ENCODE measurements at places on chromosomes 16 and 17. TPM values are rescaled to one million over a fixed set of nuclear protein-coding genes. Genes with fewer than 3 reads are reported as not detected.

DNA sequence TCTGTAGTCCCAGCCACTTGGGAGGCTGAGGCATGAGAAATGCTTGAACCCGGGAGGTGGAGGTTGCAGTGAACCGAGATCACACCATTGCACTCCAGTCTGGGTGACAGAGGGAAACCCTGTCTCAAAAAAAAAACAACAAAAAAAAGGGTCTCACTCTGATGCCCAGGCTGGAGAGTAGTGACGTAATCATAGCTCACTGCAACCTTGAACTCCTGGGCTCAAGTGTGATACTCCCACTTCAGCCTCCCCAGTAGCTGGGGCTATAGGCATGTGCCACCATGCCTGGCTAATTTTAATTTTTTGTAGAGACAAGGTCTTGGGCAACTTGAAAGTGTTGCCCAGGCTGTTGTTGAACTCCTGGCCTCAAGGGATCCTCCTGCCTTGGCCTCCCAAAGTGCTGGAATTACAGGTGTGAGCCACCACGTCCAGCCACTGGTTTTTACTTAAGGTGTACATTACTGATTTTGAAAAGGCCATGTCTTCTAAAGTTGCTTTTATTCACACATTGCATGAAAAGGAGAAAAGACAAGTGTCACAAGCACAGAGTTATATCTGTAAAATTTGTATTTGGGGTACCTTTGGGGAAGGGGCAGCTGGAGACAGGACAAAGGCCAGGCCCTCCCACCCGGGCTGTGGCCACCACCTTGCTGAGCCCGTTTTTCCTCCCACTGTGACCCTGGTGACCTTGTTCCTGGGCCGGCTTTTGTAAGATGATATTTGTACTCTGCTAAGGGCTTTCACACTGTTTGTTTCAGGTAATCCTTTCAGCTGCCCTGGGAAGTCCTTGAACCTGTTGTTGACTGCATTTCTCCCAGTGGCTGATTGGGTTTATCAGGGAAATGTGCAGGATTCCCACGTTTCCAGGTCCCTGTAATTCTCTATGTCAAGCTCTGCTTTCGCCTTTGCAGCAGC, 11.5 kb downstream of the GPT2 start:
- no peak for DNase-seq

- DNase-seq: no peak
Observed at GRCh38 chr16:64151990-64152767, 969.7 kb downstream of the CDH11 start.

GRCh38 chr16:84868328-84868727, 48.5 kb downstream of the CRISPLD2 start:
- no peak for DNase-seq

DNA sequence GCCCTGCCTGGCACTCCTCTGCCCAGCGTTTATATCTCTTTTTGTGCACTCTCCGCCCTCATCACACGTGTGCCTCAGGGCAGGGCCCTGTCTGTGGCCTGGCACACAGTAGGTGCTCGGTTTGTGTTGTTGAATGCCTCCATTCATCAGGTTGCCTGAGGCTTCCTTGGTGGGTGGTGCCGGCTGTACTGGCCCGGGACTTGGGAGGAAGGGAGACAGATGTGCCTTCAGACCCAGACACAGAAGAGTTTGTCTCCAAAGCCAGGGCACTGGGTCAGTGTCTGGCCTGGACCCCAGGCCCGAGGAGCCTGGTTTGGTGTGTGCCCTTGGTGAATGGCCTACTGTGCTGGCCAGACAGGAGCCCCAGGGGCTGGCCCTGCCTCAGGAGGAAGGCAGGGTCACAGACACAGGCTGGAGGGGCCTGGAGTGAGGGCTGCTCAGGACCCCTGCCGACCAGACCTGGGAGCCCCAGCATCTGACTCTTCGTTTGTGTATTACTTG, 71.6 kb downstream of the RAI1 start:
- no peak for DNase-seq

DNA sequence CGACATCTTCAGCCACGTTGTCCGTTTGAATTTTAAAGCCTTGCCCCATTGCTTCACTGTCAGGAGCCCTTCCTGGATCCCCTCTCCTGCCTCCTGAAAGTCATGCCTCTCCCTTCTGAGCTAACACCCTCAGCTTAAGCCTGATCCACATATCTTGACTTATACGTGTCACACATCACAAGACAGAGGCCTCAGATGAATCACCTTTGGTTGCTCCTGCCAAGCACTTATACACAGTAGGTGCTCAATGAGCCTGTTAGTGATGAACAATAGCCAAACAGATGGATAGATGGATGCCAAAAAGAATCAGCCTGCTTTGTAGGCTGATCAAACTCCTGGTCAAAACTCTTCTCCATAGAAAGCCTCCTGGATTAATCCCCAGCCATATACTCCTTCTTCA, 31.8 kb downstream of the PITPNM3 start:
- DNase-seq: no peak

- DNase-seq: no peak
Observed at GRCh38 chr16:559411-560203, 587 bp upstream of the PRR35 start.

GRCh38 chr16:17241264-17241835, 229.4 kb downstream of the XYLT1 start:
- no peak for DNase-seq

GRCh38 chr16:70483426-70483825, 29.0 kb downstream of the FCSK start:
- no peak for DNase-seq

DNA sequence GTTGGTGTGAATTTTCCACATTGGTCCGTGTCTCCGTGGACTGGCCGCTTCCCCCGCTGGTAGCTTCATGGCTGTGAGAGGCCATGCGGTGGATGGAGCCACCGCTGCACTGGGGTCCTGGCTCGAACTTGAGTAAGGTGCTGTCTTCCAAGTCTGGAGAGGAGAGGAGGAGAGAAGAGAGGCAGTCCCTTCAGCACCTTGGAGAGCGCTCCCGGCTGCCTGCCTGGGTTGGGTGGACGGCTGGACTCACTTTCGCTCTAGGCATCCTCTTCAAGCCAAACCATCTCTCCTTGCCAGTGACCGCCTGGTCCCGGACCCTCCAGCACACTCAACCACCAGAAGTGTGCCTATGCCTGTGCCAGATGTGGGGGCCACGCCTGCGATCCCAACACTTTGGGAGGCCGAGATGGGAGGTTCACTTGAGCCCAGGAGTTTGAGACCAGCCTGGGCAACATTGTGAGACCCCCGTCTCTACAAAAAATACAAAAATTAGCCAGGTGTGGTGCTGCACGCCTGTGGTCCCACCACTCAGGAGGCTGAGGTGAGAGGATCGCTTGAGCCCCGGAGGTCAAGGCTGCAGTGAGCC, 6.2 kb downstream of the JPH3 start:
- DNase-seq: peak; percentile 38

GRCh38 chr17:77535435-77535834, 394.7 kb downstream of the SEC14L1 start:
- DNase-seq: no peak

DNA sequence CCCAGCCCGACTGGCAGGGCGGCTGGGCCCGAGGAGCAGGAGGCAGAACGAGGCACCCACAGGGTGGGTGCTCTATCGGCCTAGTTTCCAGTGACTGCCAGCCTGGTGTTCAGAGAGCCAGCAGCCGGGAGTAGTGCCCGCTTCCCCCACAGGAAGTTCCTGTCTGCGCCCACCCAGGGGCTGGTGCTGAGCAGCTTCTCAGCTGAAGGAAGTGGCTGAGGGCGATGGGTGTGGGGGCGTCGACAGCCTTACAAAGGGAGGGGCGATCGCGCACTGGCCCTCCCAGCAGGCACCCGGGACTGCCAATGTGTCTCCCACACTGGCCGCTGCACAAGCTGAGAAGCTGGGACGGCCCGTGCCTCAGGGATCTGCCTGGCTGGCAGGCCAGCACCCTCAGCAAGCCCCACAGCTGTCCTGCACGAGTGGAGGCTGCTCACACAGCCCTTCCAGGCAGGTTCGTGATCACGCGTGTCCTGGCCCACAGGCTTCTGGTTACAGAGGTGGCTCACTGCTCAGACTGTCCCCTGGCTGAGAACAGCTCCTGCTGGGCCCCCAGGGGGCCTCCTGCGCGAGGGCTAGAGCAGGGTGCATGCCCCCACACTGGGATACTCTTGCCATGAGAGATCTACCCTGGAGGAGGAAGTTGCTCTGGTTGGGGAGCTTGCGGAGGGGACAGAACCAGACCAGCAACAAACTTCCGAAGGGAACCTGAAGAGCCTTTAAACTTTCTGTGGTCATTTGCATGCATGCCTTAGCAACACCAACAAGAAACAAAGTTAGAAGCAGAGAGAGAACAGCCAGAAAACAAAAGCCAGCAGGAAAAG, 2.5 kb downstream of the RNF166 start:
- DNase-seq: no peak

Gene CCDC144A
- 3.1 TPM for polyA plus RNA-seq

Gene NPB
- 0.96 TPM for polyA plus RNA-seq

Gene SYCE1L
- 2.3 TPM for polyA plus RNA-seq

Gene SPN
- 2.2 TPM for polyA plus RNA-seq

Gene LGALS9B
- polyA plus RNA-seq: not detected

Gene MRPS23
- polyA plus RNA-seq: 68.4 TPM

Gene KSR1
- polyA plus RNA-seq: 35.8 TPM

Gene RGS11
- polyA plus RNA-seq: 0.44 TPM
